Activated CD8-positive, alpha-beta T cell treated with anti-CD3 and anti-CD28 coated beads for 36 hours (primary cell): ENCODE measurements at places on chromosomes 6 and 20.

DNA sequence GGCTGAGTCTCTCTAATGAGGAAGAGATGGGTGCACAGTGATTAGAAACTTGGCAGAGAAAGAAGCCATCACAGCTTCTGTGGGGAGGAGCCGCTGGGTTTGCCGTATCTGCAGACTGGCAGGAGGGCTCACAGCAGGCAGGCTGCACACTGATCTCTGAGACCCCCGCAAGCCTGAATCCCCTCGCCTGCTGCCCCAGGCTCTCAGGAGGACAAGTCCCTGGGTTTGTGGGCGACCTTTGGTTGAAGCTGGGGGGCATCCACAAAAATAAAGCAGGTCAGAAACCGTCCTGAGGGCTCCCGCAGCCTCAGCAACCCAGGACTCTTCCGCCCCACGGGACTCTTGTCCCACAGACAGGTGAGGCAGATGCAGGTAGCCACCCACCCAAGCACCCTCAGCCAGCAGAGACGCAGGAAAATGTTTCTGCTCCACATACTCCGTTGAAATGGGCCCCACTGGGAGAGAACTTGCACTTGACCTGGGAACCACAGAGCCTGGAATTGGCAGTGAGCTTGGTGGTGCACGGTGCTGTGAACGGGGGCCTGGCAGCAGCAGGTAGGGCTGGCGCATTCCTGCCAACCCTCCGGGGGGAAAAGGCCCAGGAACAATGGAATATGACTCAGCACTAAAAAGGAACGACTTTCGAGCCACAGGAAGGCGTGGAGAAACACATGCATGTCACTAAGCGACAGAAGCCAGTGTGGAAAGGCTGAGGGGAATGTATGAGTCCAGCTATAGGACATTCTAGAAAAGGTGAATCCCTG is 89.9 kb downstream of the YTHDF1 start:
- no peak for DNase-seq

- DNase-seq = peak; percentile 61
These were observed 25.8 kb upstream of the CCN6 start for GRCh38 chr6:112027942-112028674.

GRCh38 chr6:143064951-143065683 is 4.4 kb downstream of the AIG1 start:
- no peak for DNase-seq

DNA sequence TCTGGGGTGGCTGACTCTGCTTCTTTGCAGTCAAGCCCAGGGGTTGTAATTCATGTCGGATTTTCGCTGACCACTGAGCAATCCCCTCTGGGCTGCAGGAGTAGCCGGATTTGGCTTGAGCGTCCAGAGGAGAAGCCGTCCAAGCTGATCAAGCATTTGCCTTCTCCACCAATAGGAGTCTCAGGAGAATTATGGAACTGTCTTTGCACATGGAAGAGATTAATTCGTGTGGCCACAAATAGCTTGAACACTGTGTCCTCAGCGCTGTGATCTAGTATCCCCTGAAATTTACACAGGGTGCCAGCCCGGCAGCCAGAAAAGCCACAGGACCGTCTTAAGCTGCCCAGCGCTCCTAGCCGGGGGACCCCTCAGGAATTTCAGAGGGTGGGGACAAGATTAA is 37.1 kb downstream of the EYA2 start:
- DNase-seq = no peak

DNA sequence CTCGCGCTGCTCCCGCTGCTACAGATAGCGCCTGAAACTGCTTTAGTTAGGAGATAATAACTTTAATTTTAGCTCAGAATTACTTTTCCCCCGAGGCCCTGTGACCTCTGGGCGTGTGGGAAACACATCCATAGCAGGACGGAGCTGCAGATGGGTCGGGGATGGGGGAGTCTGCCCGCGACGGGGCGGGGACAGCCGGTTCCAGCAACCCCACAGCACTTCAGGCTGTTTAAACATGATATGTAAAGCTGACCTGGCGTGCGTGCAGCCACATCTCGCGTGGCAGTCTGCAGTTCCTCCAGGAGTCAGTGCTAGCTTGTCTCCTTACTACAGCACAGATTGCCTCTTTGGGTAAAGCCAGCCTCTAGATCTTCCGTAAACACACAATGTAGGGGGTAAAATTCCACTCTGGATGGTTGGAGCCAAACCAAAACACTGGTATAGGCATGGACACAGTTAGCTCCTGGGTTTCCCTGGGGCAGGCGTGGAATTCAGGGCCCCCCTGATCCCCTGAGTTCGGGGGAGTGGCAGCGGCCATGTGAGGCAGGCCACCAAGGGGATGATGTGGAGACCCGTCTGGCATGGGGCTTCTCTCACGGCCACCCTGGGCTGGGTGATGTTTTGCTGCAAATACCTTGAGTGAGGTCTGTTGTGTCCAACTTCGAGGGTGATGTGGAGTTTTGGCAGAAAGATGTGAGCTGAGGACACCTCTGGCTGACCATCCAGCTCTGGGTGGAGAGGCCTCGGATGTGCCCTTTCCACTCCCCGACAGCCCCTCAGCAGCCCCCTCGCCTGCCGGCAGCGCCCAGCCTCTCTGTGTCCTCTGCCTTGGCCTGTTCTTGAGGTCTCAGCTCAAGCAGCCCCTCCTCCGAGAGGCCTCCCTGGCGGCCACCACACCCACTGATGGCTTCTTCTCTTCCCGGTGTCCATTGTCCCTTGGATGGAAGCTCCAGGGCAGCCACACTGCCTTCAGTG is 214.5 kb downstream of the TAF4 start:
- DNase-seq = no peak

DNA sequence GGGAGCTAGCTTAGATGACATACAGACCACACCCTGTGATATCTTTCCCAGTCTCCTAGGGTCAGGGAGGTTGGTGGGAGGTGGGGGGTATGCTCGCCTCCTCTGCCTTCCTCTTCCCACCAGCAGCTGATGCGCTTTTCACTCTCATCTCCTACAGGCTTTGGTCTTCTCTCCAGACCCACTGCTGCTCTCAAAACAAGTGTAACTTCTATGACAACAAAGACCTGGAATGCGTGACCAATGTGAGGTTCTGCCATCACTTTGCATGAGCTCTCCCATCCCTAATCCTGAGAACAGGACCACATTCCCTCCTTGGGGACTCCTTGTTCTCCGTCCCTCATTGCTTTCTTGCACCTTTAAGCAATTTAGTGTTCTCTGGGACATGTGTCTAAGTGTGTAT is 2.7 kb downstream of the CTSA start:
- DNase-seq = no peak

GRCh38 chr6:126773112-126773805 is 345.2 kb upstream of the RSPO3 start:
- DNase-seq = no peak

DNA sequence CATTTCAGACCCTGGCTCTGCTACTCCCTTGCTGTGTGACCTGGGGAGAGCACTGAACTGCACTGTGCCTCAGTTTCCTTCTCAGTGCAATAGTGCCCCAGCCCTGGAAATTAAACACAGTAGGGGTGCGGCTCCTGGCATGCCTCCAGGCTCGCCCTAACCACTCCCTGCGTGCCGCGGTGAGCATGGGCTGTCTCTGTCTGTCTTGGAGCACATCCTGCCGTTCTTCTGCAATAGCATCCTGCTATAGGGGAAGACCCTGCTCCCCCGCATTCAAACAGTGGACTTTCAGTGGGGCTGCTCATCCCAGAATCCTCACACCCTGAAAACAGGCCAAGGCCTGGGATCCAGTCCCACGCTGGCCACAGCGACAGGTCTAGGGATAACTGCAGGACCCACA is 129.5 kb downstream of the FOXC1 start:
- DNase-seq = no peak

DNA sequence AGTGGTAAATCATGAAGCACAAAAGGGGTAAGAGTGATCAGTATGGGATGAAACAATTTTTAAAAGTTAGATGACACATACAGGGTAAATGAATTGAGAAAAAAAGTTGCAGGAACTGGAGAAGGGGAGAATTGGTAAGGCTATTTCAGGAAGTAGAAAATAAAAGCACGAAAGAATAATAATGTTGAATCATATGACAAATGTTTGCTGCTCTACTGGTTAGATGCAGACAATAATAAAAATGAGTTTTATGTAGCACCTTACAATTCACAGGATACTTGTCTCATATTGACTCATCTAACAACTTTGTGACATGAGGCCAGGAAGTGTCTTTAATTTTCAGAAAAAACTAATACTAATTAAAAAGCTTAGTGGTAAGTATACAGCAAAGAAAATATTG is 566.5 kb upstream of the MARCKS start:
- DNase-seq = no peak

- no peak for DNase-seq
These were observed 18.7 kb upstream of the PRIM2 start for GRCh38 chr6:57298741-57299140.

GRCh38 chr20:33450867-33451266 is 7.3 kb upstream of the SNTA1 start:
- no peak for DNase-seq

- DNase-seq = no peak
These were observed 153.9 kb upstream of the ENPP5 start for GRCh38 chr6:46324706-46325105.

- no peak for DNase-seq
These were observed 135.1 kb downstream of the KIF16B start for GRCh38 chr20:16438100-16438499.
